NCI-H1436 (cell line): ENCODE measurements at places on chromosomes 1 and 21.

DNA sequence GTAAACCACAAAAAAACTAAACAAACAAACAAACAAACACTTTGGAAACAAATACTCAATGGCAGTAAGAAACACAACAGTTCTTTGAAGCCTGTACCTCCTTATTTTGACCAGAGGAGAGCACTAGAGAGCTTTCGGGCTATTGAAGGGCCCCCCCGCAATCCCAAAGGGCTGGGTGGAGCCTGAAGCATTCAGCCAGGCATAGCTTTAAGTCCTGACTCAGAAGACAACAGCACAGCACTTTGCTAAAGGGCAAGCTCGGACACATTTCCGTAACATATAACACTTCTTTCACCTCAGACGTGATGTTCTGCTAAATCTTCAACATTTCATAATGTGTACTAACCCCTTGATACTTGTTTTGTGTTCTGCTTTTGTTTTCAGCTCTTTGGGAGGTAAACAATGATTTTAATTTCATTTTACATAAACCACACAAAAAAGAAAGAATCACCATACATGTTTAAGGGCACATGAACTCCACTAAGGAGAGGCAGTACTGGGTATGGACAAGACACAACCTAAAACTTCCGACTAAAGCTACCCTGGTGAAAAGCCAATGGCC is 9.7 kb upstream of the SHCBP1L start:
- peak; percentile 78 for DNase-seq

- no peak for DNase-seq
Measured at GRCh38 chr1:237879195-237879594, 11.5 kb downstream of the ZP4 start.

- no peak for DNase-seq
Measured at GRCh38 chr1:209862391-209863356, 34.9 kb downstream of the UTP25 start.

- DNase-seq, result no peak
Measured at GRCh38 chr1:47563201-47563600, 125.4 kb downstream of the FOXD2 start.

DNA sequence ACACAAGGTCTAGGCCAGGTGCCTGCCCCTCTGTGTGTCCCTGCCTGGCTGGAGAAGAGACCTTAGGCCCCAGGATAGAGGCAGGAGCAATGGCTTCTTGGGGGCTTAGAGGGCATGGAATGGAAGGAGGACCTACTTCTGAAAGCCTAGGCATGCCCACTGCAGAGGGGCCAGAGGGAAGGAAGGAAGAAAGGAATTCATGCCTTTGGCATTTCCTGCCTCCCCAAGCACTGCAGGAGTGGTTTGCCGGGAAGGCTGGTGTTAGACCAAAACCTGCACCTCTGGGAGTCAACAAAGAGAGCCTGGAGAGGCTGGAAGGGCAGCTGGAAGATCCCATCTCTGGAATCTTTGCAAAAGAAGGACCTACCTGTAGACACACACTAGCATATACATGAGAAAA is 50.7 kb upstream of the KCNE2 start:
- DNase-seq, result no peak

DNA sequence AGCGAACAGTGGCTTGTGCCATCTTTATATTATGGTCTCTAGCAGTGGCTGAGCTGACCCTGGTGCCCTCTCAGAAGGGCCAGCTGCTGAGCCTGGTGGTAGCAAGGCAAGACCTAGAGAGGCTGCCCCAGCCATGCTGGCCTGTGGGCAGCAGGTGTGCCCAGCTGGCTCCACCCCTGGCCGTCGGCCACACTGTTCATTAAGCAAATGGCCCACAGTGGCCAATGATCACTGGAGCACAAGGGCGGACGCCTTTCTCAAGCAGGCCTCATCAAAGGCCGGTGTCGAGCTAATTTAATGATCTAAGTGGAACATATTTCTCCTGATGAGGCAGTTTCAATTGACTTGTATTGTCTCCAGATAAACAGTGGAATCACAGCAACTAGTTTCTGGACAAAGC is 89.4 kb downstream of the GRIK3 start:
- no peak for DNase-seq

GRCh38 chr1:23589585-23589986 is 30.3 kb upstream of the ID3 start:
- no peak for DNase-seq
